Activated CD8-positive, alpha-beta memory T cell treated with anti-CD3 and anti-CD28 coated beads, Interleukin-2, amount 10 ng/mL, durations not matched to agents 7 days and 5 days (primary cell): ENCODE measurements at places on chromosomes 11 and 22.
A peak's percentile ranks its signal among the peaks of the same experiment; 100 is the strongest.

DNA sequence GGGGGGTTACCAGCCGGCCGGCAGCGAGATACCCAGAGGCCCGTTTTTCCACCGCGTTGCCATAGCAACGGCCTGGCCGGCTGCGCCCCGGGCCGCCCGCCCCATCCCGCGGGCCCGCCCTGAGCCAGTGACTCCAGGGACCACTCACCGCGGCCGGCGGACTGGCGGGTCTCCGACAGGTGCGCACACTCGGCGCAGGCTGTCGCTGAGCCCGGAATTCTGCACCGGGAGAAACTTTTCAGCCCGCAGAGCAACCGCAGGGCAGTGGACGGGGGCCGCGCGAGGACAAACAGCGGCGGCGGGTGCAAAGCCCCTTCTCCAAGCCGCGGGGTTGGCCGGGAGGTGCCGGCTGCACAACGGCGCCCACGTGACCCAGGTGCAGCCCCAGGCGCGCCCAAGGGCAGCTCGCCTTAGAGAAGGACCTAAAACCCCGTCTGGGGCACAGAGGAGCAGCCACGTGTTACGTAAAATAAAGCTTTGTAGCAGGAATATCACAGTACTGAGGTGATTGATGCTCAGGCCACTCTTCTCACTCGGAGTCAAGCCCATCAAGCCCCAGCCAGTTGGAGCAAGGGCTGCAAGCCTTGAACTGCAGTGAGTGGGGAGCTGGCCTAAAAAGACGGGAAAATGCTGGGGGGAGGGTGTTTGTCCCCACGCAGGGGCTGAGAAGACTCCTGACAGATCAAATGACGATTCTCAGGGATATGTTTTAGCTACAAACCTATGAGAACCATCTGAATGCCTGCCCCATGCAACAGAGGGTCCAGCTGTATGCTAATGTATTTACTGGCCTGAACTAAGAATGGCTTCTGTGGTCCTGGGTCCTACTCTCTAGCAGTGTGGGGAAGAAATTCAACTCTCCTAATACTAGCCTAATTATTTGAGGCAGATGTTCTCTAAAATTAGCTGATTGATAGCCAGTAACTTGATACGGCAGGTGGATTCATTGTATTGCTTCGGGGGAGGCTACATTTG, at the start of gene STK33:
Gene STK33, minus strand, starts transcription at position 294 of the 975 bp plus-strand sequence. CDS start 119,323 bp downstream, outside the sequence.
- DNase-seq, result peak; percentile 67

DNA sequence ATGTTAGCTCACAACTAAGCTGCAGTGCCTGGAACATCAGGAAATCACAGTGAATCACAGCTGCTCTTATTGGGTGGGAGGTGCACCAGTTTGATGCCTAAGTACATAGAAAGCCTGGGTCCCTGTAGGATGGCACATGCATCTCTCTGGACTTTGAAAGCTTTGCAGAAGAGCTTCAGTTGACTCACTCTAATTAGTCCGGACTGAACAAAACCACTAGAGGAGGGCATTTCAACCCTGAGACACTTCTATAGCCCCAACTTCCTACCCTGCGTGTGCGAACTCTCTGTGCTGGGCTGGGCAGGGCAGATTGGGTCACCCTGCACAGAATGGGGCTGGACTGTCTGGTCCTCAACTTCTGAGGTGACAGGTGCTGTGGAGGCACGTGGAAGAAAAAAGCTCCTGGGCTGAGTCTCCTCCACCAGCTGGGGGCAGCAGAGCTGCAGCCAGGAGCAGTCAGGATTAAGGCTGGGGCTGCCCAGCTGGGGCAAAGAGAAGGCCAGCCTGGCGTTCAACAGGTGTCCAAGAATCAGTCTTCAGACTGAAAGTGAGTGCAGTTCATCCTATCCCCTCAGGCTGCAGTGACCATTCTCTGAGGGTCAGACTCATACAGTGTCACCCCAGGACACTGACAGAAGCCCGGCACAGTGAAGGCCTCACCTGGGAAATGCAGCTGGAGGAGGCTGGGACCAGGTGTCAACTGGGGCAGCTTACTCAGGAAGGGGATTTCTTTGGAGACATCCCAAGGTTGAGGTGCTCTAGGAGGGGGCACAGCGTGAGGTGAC, 22.1 kb downstream of the GGTLC2 start:
- no peak for DNase-seq

- no peak for DNase-seq
Observed at GRCh38 chr11:124176925-124177715, 6.0 kb upstream of the OR10D3 start.

GRCh38 chr11:102596578-102596977, 28.6 kb downstream of the MMP20 start:
- DNase-seq, result no peak

GRCh38 chr11:68828155-68828931, 13.4 kb downstream of the CPT1A start:
- DNase-seq, result no peak

DNA sequence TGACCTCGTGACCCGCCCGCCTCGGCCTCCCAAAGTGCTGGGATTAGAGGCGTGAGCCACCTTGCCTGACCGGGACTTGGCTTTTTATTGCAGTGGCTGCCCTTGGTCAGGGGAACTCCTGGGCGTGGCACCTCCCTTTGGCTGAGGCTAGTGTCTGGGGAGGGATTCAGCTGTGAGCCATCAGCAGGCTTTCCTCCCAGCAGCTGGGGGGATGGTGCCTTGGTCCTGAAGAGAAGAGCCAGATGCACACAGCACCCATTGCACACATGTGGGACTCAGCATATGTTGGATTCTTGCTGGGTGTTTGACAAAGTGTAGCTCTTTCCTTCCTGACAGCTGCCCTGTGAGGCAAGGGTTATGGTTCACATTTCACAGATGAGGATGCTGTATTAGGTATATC, 8.4 kb downstream of the CYTH4 start:
- DNase-seq, result no peak

- no peak for DNase-seq
Observed at GRCh38 chr11:89437317-89437716, 53.9 kb downstream of the NOX4 start.

- DNase-seq, result no peak
Observed at GRCh38 chr22:22196018-22196533, 48.5 kb upstream of the VPREB1 start.

DNA sequence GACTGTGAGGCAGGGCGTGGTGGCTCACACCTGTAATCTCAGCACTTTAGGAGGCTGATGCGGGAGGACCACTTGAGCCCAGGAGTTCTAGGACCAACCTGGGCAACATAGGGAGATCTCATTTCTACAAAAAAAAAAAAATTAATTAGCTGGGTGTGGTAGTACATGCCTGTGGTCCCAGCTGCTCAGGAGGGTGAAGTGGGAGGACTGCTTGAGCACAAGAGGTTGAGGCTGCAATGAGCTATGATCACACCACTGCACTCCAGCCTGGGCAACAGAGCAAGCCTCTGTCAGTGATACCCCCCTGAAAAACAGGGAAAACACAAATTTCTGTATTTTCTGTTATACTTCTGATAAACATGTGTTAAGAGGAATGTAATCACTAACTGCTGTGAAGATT, 57.8 kb upstream of the ARHGAP32 start:
- DNase-seq, result no peak
